ENCODE measurements at places on chromosomes 5 and 9.

DNA sequence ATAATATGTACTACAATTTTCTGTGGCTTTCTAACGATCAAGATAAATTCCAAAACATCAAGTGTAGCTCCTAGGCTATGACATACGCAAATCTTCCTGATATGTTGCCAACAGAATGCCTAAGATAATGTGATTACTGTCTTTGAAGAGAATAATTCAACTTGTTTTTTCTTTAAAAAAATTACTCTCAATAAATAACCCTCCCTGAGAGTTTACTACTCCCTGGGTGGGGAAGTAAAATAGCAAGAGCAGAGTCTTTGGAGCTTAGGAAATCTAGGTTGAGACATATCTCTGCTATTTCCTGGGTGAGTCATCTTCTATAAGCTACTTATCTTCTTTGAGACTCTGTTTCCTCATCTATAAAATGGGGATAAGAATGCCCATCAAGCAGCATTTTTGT is 201.2 kb downstream of the ACTL7B start:
- DNase-seq = no peak

GRCh38 chr5:60519372-60519771 is 180.6 kb downstream of the DEPDC1B start:
- no peak for DNase-seq

DNA sequence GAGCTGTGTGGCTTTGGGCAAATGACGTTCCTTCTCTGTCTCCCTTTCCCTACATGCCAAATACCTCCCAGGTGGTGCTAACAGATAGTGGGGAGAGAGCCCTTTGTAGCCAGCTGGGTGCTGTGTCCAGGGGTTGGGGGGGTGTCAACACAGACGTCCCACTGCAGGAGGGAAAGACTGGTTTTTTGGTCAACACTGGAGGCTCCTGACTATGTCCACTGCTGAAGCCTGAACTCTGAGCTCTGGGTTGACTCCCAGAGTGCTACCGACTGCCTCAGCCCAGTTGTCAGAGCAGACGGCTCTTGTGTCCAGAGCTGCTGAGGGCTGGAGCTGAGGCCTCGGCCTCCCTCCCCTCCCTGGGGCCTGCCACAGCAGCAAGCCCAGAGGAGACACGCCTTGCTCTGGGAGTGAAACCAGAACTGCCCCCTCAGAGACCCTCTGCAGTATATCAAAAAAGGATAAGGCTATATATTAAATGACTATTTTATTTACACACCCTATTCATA is 14.8 kb upstream of the SLC25A51 start:
- no peak for DNase-seq

- no peak for DNase-seq
Measured at GRCh38 chr9:29685531-29685930, 2112.2 kb upstream of the C9orf72 start.

DNA sequence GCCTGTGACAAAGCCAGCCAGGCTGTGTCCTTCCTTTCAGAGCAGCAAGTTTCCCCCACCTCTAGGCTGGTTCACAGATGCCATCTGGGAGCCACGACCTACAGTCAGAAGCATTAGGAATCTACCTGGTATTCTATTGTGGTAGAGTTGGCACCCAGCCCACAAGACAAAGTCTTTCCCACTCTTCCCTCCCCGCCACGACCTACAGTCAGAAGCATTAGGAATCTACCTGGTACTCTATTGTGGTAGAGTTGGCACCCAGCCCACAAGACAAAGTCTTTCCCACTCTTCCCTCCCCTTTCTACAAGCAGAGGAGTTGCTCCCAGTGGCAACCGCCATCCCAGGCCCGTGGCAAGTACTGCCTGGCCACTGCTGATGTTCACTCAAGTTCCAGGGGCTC is 157.8 kb upstream of the TNC start:
- no peak for DNase-seq

DNA sequence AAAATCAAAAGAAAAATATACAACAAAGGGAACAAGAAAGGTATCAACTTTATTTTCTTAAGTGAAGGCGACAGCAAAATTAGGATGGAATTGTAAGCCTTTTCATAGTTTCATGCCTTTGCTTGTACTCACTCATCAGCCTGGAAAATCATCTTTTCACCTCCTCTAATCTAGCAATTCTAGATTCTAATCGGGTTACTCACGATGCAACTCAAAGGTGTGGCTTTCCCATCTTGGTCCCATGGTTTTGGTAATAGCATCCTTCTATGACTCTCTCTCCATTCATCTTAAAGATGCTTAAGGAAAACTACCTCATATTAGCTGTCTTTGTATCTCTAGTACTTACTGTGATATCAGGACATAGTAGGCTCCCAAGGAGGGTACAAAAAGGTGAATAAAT is 30.5 kb downstream of the DNAH5 start:
- DNase-seq = no peak
